ENCODE measurements at places on chromosomes 2 and 18.

- DNase-seq: no peak
These were observed 170.7 kb downstream of the SCG2 start for GRCh38 chr2:223431479-223431878.

GRCh38 chr18:8381821-8382459 is 227.3 kb upstream of the RAB12 start:
- no peak for DNase-seq

GRCh38 chr2:162704496-162704895 is 134.1 kb downstream of the KCNH7 start:
- DNase-seq: no peak

GRCh38 chr2:60095903-60096302 is 457.6 kb downstream of the BCL11A start:
- DNase-seq: no peak

DNA sequence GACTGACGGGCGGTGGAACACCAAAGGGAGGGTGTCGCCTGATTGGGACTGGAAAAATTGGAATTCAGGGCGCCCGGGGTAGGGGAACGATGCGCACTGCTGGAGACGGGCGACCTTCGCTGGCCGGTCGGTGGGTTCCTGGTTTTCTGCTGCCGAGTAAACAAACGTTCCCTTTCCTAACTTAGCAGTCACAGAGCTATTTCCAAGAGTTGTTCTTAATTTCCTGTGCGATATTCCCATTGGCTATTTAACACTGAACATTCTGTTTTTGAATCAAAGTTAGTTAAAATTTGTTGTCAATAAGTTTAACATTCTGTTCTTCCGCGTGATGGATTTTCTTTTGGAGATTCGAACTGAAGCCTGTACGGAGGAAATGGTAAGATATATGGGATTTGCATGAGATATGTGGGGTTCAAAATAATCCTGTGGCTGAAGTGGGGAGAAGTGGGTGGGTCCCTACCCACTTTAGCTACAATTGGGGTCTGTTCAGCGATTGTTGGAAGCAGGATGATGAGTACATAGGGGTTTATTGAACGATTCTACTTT is 862 bp downstream of the C18orf54 start:
- DNase-seq: peak; percentile 17

- peak; percentile 38 for DNase-seq
These were observed 23.0 kb downstream of the ERMN start for GRCh38 chr2:157302492-157303099.

GRCh38 chr18:54671291-54671881 is 80.3 kb downstream of the DYNAP start:
- peak; percentile 52 for DNase-seq

GRCh38 chr18:46793565-46793964 is 36.7 kb upstream of the ST8SIA5 start:
- DNase-seq: no peak

GRCh38 chr2:223238301-223238700 is 186.3 kb downstream of the KCNE4 start:
- DNase-seq: peak; percentile 9

DNA sequence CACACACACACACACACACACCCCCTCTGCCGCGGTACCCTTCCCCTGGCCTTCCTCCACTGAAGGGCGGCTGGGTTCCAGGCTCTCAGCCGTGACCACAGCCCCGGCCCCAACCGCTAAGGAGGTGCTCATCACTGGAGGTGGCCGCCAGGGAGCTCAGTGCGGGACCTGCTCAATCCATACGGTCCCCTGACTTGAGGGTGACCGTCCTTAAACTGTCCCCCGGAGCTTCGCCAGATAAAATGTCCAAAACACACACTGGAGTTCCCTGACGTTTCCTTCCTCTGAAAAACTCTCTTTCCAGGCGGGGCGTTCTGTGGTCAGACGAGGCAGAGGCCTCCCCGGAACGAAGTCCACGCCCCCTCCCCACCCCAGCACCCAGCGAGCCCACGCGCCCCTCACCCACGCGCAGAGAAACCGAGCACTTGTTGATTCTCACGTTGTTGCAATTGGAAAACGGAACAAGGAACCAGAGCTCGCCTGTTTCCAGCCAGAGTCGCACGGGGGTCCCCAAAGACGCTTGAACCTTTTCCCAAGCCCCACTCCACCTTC is 1.4 kb downstream of the MBP start:
- DNase-seq: peak; percentile 22

GRCh38 chr2:220417503-220417902 is 790.1 kb downstream of the SLC4A3 start:
- DNase-seq: no peak

GRCh38 chr2:8298783-8299182 is 383.1 kb upstream of the ID2 start:
- DNase-seq: no peak

DNA sequence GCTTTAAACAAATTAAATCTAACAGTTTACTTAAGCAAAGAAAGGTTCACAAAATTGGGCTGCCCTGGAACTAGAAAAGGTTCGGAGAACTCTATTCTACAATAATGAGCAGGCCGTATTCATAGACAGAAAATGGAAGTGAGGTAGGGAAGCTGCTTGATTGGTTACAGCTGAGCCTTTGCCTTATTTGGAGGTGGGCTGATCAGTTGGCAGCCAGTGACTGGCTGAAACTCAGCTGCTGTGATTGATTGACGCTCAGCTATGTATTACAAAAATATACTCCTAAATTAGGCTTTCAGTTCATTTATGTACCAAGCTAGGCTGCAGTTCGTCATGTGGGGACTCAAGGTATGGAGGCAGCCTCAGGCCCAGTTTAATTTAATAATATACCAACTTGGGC is 42.3 kb upstream of the TTR start:
- no peak for DNase-seq
